ENCODE measurements at places on chromosomes 1 and 21. TPM values are rescaled to one million over a fixed set of nuclear protein-coding genes. Genes with fewer than 3 reads are reported as not detected.

Gene DCDC2B
- total RNA-seq, result not detected

Gene ACTL8
- not detected for total RNA-seq

Gene CTTNBP2NL
- total RNA-seq, result 26.8 TPM

Gene AGT
- 0.14 TPM for total RNA-seq

Gene SLC6A9
- total RNA-seq, result 70.0 TPM

Gene KLF17
- total RNA-seq, result under 0.01 TPM
